Heart right ventricle (tissue), 16 donors: ENCODE measurements at places on chromosomes 6 and 20. TPM values are rescaled to one million over a fixed set of nuclear protein-coding genes. Genes with fewer than 3 reads are reported as not detected.
A peak's percentile ranks its signal among the peaks of the same experiment; 100 is the strongest.

DNA sequence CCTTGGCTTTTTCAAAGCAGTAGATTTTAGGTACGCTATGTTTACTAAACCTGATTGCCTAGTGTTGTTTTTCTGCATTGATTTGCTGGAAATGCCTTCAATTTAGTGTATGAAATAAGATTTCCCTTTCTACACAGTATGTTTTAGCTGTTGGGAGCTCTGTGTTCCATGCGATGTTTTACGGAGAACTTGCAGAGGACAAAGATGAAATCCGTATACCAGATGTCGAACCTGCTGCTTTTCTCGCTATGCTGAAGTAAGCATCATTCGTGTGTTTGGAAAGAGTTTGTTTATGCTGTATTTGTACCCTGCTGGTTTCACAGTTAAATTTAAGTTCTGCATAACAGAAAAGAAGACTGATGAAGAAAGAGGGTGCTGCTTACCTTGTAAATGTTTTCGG is 1.9 kb downstream of the BTBD3 start:
- DNase-seq = no peak

The OXT gene
- polyA plus RNA-seq = 0.35 TPM

DNA sequence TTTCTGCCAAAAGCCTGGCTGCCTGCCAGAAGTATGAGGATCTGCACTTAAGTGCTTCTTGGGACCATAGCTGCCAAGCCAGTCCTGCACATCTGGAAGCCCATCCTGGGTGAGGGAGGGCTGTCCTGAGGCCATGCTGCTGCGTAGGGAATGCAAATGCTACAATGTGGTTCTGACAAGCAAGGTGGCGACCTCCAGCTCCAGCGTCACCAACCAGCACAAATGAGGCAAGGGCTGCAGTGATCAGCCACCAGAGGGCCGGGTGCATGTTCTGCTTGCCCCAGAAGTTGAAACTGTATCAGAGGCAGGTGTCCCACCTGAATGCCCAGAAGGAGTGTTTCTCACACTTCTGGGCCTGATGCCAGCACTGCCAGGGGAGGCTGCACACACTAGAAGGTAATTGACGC is 99.1 kb upstream of the KCNQ5 start:
- no peak for DNase-seq

DNA sequence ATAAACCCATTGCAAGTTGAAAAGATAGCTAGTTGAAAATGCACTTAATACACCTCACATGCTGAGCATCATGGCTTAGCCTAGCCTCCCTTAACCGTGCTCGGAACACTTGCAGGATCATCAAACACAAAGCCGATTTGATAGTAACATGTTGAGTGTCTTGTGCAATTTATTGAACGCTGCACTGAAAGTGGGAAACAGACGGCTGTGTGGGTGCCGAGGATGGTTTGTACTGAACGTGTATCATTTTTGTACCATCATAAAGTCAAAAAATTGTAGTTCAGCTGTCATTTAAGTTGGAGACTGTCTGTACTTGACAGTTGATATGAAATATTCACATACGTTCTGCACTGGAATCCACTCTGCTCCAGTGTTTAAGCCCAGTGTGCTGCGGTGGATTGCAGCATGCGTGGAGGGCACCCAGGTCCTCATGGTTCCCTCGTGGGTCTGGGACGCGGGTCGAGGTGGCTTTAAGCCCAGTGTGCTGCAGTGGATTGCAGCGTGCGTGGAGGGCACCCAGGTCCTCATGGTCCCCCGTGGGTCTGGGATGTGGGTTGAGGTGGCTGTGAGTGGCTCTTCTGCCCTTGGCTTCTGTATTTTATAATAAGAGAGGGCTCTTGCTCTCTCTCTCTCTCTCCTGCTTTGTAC is 77.0 kb downstream of the CDH4 start:
- DNase-seq = no peak

The CASS4 gene
- 0.37 TPM for polyA plus RNA-seq

- DNase-seq = no peak
Measured at GRCh38 chr20:36415475-36416002, 109.4 kb downstream of the DLGAP4 start.

DNA sequence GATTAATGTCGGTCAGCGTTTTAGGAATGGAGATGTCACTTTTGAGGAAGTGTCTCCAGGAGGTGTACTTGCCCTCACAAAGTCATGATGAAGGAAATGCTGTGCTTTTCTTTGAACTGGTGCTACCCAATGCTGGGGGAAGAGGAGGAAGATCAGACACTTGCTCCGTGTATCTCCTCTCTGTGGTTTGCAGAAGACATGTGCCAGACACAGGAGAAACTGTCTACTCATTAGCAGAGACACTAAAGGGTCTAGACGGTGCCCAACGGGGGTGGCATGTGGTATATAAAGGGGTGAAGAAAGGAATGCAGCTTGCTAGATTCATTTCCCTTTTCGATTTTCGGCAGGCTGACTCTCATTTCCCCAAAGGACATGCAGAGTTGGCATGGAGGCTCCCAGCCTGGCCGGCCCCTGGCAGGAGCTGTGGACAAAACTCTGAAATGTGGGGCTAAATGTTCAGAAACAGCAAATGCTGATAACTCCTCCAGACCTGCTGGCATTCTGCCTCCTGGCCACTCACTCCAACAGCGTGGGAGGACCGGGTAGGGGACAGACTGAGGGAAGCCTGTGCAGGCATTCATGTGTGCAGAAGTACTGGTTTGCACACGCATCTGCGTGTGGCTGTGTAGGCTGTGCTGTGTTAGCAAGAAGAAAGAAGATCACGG is 59.6 kb upstream of the QKI start:
- DNase-seq = peak; percentile 75

GRCh38 chr6:45353654-45354053 is 24.1 kb downstream of the SUPT3H start:
- DNase-seq = no peak

The SNHG17 gene
- polyA plus RNA-seq = 22.9 TPM
